Fibroblast of skin of right biceps (primary cell): ENCODE measurements at places on chromosomes 3 and 15.

DNA sequence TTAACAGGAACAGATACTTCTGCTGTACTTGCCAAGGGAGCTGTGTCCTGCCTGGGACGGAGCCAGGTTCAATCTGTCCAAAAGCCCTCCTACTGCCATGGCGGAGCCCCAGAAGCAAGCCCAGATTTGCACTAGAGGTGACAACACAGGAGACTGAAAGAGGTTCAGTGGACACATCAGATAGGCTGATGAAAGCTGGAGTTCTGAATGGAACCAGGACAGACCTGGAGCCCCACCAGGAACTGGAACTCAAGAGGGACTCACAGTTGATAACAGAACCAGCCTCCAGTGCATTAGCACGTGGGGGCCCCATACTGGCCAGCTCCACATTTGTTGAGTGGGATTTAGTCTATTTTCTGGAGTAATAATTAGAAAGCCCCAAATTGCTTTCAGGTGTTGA is 315.5 kb downstream of the ARRDC4 start:
- no peak for DNase-seq

DNA sequence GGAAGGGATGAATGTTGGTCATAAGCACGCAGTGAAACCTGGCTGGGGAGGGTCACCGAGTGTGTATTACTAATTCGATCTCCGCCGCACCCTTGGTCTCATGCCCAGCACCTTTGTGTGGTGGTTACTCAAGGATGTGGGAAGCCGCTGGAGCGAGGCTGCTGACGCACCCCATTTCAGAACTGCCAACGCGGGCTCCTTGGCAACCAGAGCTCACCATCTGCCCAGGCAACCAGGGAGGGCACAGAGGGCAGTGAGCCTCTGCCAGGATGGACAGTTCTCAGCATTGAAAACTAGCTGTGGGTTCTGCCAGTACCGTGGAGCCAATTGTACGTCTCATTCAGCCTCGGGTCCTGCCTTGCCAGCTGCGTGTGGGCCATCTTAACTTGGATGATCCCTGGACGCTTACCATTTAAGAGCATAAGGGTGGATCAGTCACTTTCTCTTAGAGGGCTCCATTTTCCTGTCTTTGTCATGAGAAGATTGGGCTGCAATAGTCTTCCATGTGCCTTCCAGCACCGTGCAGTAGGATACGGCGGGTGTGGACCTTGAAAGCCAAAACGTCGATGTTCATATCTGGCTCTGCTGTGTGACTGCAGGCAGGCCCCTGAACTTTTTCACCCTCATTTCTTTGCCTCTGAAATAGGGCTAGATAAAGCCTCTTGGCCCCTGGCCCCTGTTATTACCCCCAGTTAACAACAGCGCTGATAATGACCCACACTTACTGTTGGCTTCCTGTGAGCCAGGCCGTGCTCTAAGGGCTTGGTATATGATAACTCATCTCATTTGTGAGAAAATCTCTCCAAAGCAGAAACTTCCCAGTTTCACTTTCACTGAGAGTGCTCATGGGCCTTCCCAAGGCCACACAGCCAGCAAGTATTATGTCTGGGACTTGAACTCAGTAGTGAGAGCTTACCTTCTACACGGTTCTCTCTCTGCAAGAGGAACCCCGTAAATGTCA is 238.8 kb downstream of the OPA1 start:
- DNase-seq = no peak

- DNase-seq = no peak
Measured at GRCh38 chr3:52779837-52780585, 2.6 kb downstream of the ITIH1 start.

DNA sequence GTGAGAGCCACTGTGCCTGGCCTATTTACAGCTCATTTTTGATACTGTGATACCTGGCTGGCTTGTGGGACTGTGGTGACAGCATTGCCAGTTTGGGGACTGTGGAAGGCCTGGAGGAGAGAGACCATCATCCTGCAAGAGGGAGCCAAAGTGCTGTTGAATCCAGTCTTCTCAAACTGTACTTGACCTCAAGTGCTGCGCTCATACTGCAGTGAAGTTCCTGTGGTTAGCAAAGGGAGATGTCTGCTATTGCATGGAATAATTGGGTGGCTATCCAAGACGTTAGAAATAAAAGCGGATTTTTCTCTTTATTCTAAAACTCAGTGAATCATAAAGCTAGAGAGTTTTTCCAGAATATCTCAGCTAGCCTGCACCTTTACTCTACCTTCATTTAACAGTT is 83.4 kb downstream of the CCK start:
- peak; percentile 61 for DNase-seq

- DNase-seq = no peak
Measured at GRCh38 chr15:100190675-100191074, 151.1 kb downstream of the ADAMTS17 start.
